ENCODE measurements at places on chromosomes 12 and 14.

DNA sequence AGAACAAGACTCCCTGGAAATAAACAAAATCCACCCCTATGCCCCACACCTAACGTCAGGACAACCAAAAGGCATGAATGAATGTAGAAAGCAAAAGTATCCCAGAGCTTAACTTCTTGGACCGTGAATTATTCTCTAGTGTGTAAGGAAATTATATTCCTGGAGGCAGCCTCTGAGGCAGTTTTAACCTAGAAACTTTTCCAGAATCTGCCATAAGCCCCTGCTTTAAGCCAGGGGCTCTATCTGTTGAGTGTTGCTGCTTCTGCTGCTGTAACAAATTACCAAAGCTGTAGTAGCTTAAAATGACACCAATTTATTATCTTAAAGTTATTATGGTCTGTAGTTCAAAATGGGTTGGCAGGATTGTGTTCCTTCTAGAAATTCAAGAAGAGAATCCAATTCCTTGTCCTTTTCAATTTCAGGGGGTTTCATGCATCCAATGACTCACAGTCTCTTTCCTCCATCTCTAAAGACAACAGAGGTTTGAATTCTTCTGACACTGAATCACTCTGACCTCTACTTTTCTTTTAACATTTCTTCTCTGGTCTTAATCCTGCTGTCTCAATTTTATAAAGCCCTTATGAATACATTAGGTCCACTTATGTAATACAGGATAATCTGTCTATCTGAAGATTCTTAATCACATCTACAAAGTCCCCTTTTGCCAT lies 242.7 kb downstream of the ATXN7L3B start:
- DNase-seq: no peak

DNA sequence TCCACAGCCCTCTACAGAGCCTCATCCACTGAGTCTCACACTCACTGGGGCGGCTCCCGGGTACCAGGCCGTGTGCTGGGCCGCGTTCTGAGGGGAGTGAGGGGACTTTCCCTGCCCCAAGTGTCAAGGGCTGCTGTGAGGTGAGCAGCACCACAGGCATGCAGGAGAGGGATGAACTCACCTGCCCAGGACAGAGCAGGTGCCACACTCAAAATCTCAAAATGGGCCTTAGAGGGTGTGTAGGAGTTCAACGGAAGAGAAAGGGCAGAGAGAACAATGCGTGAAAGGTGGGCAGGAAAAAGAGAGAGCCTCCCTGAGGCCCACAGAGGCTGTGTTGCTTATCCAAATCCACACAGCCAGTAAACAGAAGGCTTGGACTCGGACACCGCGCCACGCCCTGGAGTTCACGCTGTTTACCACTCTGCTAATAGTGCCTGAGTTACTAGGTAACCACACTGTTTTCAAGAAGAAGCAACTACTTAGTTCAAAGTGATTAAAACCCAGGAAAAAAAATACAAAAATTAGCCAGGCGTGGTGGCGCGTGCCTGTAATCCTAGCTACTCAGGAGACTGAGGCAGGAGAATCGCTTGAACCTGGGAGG lies 32.7 kb downstream of the TSPAN11 start:
- no peak for DNase-seq

- DNase-seq: no peak
Measured at GRCh38 chr12:119940897-119941296, 48.1 kb upstream of the BICDL1 start.

GRCh38 chr12:108845696-108846095 lies 11.7 kb downstream of the SSH1 start:
- DNase-seq: no peak

DNA sequence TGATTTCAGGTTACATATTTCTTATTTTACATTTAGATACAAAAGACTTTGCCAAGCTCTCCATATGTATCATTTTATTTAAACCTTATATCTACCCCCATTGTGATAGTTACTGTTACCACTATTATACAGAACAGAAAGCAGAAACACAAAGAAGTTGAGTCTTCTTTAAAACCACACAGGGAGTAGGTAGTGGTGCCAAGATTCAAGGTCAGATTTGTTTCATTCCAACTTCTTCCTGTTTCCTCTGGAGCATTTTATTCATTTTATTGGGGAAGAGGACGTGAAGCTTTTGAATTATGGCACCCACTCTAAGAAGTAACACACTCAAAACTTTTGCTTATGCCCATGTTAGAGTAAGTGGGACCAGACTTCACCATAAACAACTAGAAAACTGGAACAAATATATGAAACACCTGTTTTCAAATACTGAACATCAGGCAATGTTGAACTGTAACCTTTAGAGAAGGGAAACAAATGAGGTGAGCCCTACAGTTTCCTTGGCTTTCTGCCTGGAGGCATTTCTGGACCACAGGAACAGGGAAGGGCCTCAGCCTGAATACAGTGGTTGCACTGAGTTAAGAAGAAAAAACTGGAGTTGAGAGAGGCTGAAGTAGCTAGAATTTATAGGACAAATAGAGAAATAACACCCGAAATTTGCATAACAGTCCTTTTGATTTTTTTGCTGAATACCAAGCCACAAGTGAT lies 160.4 kb upstream of the SSTR1 start:
- DNase-seq: no peak

DNA sequence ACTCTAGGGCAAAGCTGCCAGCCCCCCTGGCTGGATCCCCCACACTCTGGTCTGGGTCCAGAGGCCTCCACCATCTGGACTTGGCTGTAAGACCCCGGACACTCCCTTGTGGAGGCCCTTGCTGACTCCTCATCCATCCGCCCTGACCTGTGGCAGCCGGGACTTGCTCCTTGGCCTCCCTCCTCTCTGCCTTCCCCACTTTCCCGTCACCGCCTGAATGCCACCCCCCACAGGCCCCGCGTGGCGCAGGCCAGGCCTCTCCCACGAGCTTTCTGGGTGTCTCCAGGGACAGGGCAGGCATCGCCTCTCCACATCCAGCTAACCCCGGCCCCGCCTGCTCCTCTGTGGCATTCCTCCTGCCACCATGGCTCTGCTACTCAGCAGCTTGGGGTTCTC lies 14.1 kb downstream of the JAG2 start:
- DNase-seq: no peak

DNA sequence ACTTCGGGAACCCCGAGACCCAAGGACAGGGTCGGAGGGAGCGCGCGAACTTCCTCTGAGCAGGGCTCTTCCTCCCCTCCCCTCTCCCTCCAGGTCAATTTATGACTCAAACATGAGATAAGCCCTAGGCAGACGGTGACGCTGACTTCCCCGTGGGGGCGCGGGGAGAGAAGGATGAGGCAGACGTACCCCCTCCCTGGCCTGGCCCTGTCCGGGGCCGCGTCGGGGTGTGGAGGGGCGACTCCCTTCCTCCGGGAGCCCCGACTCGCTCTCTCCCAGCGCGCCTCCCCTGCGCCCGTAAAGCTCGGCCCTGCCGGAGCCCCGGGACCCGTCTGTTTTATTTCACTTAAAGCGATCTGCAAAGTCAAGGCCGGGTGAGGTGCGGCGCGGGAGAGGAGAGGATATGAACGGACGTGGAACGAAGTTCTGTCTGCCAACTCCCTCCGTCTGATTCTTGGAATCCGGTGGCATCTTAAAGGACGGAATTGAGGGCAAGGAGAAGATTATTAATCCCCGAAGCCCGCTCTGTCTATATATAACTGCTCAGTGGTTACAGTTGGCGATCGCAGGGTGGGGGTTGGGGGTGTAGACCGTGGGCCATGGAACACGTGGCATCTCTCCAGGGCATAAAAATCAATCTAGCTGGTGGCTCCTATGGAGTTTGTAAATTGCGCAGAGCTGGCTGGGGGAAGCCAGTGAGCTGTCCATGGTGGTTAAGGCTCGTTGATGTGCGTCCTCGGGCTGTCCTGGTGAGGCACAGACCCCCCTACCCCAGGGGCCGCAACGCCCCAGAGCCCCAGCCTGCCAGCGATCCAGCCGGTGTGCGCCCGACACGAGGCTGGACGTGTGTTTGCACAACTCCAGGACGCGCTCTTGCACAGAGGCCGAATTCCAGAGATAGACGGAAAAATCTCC lies 2.9 kb upstream of the PTHLH start:
- DNase-seq: no peak

DNA sequence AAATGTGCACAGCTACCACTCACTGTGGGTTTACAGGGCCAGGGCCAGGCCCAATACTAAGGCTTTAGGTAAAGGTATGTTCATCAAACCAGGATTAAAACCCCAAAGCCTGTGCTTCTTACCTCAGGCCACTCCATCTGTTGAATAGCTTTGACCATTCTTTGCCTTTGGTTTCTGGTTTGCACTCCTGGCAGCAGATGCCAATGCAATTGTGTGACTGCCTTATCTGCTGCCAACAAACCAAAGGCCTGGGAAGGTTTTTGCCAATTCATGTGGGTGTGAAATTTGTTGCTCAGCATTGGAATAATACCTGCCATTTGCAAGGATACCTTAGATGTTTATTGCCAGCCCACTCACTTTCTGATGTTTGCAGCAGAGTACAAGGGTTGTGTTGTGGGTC lies 221.6 kb downstream of the C12orf75 start:
- DNase-seq: no peak

- DNase-seq: no peak
Measured at GRCh38 chr14:82850576-82850975, 1316.9 kb upstream of the SEL1L start.

DNA sequence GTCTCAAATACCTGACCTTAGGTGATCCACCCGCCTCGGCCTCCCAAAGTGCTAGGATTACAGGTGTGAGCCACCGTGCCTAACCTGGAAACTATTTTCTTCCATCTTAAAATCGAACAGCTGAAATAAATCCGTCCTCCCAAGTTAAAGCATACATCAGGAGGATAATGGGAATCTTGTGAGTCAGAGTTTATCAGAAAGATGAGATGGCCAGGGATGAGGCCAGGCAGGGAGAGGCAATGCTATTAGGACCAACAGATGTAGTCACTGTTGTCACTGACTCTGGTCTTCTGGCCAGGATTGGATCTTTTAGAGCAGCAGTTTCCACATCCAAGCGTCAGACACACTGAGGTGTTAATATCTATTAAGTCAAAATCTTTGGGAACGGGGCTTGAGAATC lies 61.7 kb upstream of the USP44 start:
- DNase-seq: no peak

GRCh38 chr12:52258335-52258901 lies 16.0 kb upstream of the KRT86 start:
- DNase-seq: no peak

DNA sequence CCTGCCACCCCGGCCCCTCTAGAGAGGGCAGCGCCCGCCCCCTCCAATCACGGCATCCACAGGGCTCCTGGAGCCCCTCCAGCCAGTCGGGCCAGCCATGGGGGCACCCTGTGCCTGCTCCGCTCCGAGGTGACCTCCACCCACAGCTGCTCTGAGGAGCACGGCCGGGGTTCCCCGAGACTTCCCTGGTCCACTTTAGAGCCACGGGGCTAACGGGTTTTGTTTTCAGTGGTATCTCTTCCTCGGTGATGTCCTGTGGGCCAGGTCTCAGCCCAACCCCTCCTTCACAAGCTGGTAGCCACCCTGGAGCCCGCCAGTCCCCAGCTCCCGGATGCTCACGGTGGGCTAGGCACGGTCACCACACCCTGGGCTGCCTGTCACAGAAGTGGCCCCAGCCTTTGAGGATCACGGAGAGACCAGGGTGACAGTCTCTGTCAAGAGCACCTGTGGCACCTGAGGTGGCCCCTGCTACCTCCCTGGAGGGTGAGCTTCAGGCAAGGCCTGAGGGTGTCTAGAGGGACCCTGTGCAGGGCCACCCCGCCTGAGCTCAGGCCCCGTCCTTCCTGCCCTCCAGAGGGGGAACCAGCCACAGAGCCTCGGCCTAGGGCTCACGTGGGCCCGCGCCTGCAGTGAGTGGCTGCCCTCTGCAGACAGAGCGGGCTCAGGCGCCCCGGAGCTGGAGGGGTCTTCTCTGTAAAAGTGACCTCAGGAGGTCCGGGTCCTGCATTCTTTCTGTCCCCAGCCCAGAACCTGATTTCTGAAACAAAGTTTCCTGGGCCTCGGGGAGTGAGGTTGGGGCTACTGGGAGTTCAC lies 146.0 kb upstream of the C14orf180 start:
- no peak for DNase-seq

- no peak for DNase-seq
Measured at GRCh38 chr12:26843311-26843710, 10.3 kb upstream of the ITPR2 start.

DNA sequence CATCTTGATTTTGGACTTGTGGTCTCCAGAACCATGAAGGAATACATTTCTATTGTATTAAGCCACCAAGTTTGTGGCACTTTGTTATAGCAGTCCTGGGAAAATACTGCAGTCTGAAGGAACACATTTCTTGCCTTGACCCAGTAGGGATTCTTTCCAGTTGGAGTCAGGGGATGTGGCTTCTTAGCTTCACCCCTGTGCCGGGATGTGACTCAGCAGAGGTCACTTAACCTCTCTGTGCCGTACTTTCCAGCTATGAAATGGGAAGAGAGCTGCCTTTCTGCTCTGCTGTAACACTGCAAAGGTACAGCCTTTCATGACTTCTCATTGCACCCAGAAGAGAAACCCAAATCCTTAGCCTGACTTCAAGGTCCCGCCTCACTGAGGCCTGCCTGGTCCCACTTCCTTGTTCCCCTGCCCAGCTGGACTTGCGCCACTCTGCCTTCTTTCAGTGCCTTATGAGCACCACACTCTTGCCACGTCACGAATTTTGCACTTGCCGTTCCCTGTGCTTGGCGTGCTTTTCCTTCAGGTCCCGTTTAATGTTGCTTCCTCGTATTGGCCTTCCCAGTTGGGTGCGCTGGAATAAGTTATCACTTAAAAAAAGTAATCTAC lies 24.2 kb downstream of the CHST11 start:
- no peak for DNase-seq

GRCh38 chr12:115973066-115973465 lies 304.4 kb downstream of the MED13L start:
- no peak for DNase-seq

- no peak for DNase-seq
Measured at GRCh38 chr12:124094733-124095132, 121.7 kb downstream of the ZNF664 start.

- DNase-seq: no peak
Measured at GRCh38 chr12:108602209-108602705, 4.4 kb upstream of the TMEM119 start.

GRCh38 chr12:40834321-40834720 lies 142.1 kb downstream of the CNTN1 start:
- no peak for DNase-seq

GRCh38 chr12:133135747-133136146 lies 5.3 kb downstream of the ZNF10 start:
- no peak for DNase-seq

- no peak for DNase-seq
Measured at GRCh38 chr14:86639666-86640065, 1109.7 kb downstream of the FLRT2 start.

GRCh38 chr14:102943979-102944378 lies 21.5 kb downstream of the AMN start:
- DNase-seq: no peak

DNA sequence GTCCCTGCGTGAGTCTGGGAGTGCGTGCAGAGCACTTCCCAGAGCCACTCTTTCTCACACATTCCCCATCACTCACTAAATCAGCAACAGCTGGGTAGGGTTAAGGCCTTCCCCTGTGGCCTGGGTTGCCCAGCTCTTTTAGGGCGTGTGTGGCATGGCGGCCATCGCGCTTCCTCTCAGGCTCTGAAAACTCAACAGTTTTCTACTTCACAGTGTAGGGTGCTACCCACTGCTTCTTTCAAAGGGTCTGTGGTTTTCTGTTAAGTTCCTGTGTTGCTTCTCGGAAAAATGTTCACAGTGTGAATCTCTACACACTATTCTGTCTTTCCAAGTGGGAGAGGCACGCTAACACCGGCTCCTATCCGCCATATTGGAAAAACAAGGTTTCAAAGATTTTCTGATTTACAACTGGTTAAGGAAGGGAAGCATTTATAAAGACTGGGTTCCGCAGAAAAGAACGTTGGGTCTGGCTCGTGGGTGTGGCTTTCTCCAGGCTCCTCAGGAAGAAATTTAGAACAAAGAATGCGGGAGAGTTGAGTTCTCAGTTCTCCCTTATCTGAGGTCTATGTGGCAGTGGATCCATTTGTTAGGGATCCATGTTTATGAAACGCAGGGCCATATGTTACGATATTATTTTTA lies 34.9 kb upstream of the AEBP2 start:
- DNase-seq: no peak

Measured in stimulated activated CD4-positive, alpha-beta T cell treated with anti-CD3 and anti-CD28 coated beads, Interleukin-15, amount 100 ng/mL, for 1 hour (primary cell).